Activated T-cell treated with anti-CD3 and anti-CD28 coated beads, Interleukin-2, amount 50 U/mL, for 48 hours (primary cell): ENCODE measurements at places on chromosomes 4 and X.

DNA sequence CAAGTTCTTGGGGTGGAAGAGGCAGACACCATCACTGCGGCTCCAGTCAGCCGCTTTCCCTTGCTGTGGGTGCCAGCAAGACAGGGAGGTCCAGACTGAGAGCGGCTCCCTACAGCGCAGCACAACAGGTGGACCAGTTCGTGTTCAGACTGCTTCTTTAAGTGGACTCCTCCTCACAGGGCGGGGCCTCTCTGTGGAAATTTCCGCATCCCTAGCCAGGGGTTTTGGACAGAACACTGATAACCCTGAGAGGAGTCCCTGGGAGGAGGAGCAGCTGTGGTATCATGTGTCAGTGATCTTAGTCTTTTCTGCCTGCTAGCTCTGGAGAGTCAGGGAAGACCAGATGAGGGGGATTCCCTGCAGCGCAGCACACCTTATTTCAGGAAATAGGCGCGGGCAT is 48.5 kb downstream of the MAGEC2 start:
- no peak for DNase-seq

DNA sequence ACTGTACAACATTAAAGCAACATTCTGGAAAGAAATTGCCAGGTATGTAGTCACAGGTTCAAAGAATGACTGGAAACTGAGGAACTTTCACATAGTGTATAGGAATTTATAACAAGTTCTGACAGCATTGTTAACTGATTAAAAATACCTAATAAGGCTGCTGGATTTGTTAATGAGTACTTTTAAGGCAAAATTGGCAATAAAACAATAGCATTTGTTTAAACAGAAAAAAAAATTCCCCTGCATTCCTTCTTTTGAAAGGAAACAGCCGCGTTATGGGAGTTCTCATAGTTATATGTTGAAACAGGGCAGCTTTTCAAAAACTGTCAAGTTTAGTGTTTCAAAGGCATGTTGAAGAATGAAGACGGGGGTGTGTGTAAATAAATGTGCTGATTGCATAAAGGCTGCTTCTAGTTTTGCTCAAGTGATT is 282.5 kb upstream of the FAT1 start:
- no peak for DNase-seq

- no peak for DNase-seq
Measured at GRCh38 chr4:25425361-25425760, 48.3 kb downstream of the ANAPC4 start.

GRCh38 chrX:139204571-139204897 is 326.0 kb upstream of the F9 start:
- DNase-seq: no peak

DNA sequence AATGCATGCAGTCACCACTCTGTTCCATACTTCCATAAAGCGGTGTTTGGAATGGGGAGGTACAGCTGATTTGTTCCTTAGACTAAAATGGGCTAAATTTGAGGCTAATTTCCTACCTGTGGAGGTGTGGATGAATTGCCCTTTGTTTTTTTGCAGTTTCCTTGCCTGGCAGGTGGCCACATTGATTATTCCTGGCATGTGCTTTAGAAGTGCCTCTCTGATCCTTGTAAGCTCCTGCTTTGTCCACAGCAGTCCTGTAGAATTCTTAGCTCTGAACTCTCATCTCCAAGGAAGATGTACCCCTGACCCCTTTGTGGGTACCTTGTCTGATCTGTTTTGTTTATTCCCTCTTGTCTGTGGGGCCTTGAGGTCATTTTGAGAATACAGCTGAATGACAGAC is 136.8 kb downstream of the ADGRL3 start:
- no peak for DNase-seq

GRCh38 chr4:140995058-140995457 is 138.2 kb downstream of the RNF150 start:
- DNase-seq: no peak

DNA sequence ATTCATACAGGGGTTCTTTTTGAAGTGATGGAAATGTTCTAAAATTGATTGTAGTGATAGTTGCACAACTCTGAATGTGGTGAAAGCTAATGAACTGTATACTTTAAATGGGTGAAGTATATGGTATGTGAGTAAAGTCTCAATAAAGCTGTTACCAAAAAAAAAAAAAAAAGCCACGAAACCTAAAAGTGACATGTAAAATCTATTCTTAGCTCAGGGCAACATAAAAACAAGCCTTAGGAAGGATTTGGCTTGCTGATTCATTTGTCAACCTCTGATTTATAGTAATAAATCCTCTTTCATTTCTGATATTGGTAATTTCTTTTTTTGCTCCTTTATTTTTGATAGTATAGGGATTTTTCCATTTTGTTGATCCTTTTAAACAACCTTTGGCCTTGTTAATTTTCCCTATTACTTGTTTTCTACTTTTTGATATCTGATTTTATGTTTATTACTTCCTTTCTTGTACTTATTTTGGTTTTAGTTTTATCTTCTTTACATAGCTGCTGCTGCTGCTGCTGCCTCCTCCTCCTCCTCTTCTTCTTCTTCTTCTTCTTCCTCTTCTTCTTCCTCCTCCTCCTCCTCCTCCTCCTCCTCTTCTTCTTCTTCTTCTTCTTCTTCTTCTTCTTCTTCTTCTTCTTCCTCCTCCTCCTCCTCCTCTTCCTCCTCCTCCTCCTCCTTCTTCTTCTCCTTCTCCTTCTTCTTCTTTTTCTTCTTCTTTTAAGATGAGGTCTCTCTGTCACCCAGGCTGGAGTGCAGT is 79.4 kb downstream of the ADGRG4 start:
- DNase-seq: no peak

DNA sequence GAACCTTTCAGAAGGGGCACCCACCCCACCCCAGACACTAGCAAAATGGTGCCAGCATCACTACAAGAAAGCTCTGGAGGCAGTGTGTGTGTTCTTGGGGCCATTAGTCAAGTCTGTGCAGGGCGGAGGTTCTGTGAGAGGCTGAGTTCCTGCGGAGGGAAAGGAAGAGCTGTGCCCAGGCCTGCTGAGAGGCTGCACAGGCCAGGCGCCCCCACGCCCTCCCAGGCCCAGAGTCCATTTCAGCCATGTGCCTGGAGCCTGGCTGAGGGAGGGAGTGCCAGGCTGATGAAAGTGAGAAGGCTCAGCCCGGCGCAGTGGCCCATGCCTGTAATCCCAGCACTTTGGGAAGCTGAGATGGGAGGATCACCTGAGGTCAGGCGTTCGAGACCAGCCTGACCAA is 90.0 kb downstream of the DCTD start:
- DNase-seq: no peak

DNA sequence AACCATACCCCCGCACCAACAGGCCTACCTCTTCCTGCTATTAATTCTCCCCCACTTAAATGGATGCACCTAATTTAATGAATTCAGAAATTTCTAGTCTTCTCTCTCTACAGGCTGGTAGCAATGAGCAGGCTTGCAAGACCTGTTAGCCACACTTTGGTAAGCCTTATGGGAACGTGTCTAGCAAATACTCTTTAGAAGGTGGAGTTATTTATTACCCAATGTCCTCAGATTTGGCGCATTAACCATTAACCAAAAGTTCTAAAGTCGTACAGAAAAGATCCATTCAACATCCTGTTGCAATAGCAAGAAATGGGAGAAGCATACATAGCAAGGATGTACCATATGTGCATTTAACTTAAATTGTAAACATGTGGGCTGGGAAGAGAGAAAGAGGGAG is 47.5 kb downstream of the SLITRK2 start:
- DNase-seq: no peak

DNA sequence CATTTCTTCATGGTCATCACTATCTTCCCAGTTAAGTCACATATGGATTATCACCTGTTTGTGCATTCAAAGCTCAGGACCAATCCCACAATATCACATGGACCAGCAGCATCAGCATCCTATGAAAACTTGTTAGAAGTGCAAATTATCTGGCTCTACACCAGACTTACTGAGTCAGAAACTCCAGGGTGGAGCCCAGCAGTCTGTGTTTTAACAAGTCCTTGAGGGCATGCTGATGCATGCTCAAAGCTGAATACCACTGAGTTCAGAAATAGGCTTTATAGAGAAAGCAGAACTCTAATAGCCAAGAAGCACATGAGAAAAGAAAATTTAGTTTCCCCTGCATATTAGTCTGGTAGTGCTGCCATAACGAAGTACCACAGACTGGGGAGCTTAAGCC is 62.4 kb upstream of the GABRQ start:
- DNase-seq: no peak

- DNase-seq: no peak
Measured at GRCh38 chr4:22721204-22721603, 28.5 kb downstream of the GBA3 start.

DNA sequence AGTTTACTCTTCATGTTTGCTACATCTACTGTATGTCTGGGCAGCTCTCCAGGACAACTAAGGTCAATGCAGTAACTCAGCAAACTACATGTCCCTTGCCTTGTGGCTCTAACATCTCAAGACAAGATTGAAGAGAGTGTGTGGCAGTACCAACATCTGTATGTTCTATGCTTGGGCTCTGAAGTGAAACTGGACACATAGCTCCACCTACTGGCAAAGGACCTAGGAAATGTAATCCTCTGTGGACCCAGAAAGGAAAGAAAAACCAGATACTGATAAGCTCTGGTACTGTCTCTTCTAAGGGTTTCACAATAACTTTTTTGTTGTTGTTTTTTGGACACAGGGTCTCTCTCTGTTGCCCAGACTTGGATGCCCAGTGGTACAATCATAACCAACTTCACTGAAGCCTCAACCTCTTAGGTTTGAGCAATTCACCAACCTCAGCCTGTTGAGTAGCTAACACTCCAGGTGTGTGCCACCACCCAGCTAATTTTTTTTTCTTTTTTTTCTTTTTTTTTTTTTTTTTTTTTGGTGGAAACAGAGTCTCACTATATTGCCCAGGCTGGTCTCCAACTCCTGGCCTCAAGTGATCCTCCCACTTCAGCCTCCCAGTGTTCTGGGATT is 64.1 kb downstream of the QDPR start:
- peak; percentile 41 for DNase-seq

DNA sequence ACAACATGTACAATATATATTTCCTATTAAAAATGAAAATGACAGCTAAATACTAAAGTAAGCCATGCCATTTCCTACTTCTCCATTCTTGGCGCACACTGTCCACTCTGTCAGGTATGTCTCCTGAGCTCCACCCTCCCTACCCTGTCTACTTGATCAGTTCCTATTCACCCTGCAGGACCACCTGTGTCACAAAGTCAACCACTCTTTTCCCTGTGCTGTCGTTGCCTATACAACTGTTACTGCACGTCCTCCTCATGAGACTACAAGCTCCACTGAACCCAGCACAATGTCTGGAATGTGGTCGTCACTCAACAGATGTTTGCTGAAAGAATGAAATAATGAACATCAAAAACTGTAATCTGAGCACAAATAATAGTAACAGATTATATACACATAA is 54.9 kb downstream of the SLC9A7 start:
- DNase-seq: no peak

DNA sequence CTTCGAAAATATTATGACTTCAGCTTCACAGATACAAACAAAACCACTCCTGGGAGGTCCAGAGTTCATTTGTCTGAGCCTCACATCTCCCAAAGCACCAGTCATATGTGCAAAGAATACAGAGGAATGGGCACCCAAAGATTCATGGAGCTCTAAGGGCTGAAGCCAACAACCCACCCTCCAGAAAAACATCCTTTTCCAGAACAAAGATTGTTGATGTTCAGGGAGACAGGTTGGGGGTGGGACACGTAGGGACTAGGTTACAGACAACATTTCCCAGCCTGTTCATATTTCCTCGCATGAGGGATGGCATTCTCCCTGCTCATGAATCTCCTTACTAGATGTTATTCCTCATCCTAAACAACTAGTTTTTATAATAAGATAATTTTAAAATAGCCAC is 71.2 kb downstream of the METTL14 start:
- DNase-seq: no peak

DNA sequence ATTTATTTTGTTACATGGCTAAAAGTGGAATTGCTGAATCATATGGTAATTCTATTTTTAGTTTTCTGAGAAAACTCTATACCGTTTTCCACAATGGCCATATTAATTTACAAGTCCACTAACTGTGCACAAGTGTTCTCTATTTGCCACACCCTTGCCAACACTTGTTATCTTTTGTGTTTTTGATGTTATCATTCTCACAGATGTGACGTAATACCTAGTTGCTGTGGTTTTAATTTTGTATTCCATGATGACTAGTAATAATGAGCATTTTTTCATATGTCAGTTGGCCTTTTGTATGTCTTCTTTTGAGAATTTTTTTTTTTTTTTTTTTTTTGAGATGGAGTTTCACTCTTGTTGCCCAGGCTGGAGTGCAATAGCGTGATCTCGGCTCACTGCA is 164.2 kb upstream of the SPANXN4 start:
- no peak for DNase-seq
